ENCODE measurements at places on chromosomes 12 and 14.

GRCh38 chr14:69982220-69982839 is 103.1 kb downstream of the SMOC1 start:
- DNase-seq = no peak

DNA sequence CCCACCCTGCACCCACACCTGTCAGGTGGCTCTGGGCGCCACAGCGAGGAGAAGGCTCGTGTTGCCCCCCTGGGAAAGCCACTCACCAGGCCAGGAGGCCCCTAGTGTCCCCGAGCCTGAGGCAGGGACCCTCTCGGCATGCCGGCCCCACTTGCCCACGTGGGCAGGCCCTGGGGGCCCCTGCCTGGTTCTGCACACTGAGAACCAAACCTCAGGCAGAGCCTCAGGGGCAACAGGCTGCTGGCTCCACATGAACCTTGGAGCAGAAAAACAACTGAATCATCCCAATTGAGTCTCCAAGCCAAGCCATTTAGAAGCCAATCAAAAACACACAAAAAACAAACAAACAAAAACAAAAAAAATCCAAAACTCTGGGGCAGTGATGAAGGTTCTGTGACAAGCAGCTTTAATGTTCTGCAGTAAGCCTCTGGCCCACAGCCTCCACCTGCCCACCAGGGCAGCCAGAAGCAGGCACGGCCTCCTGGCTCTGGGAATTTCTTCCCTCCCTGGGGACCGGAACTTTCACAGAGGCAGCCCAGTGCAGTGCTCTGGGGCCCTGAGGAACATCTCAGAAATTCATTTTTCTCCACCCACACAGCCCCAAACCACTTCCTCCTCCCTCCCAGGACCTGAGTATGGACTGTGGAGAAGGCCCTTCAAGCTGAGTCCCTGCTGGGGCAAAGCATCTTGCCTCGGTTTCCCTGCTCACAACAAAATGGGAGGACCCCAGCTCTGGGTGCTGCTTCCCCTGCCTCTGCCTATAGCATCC is 90.2 kb downstream of the CHGA start:
- peak; percentile 11 for DNase-seq

DNA sequence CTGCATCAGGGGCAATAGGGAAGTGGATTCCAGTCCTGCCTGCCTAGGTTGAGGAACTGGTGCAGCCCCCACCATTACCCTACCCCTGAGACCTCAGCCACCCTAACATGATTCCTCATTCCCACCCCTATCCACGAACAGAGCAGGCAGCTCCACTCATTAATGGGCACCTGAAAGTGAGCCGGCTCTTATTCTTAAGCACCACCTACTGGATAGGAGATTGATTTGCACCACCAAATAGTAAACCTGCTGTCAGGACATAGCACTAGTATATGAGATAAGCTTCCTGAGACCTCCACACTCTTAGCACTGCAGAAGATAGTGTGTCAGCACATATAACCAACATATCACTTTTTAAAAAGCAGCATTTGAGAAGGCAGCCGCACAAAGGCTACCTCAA is 573.2 kb downstream of the SOX5 start:
- no peak for DNase-seq

GRCh38 chr12:50257236-50258166 is 25.8 kb downstream of the LIMA1 start:
- no peak for DNase-seq

- DNase-seq = no peak
Measured at GRCh38 chr14:59197695-59198262, 9.3 kb downstream of the DAAM1 start.

DNA sequence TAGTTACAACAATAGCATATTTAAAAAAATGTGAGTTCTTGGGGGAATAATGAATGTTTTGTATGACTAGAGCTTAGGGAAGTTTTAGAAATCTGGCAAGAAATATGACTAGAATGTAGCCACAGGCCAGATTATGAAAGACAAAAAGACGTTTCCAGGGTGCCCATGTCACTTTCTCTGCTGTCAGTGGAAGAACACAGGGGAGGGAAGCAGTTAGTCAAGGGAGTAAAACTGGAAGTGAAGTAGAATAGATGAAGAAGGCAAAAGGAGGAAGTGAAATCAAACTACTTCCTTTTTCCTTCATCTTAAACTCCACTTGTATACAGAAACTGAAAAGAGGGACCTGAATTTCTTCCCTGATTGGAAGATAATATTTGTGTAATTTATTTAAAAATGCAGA is 81.2 kb upstream of the ATP2B1 start:
- DNase-seq = no peak

DNA sequence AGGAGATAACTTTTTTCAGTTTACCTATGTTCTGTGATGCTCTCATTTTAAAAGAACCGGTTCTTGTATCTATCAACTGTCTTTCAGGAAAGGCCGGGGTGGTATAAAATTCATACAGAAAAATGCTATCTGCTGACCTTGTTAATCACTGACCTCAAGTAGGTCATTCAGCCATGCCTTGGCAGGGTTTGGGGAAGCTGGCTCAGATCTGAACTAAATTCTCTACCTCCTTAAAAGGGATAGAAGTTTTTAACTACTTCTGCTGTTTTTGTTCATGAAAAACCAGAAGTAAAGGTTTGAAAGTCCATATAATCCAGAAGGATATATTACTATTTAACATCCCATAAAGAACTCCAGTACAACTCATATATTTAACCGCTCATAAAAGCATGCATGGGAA is 10.1 kb downstream of the MYRFL start:
- DNase-seq = no peak

DNA sequence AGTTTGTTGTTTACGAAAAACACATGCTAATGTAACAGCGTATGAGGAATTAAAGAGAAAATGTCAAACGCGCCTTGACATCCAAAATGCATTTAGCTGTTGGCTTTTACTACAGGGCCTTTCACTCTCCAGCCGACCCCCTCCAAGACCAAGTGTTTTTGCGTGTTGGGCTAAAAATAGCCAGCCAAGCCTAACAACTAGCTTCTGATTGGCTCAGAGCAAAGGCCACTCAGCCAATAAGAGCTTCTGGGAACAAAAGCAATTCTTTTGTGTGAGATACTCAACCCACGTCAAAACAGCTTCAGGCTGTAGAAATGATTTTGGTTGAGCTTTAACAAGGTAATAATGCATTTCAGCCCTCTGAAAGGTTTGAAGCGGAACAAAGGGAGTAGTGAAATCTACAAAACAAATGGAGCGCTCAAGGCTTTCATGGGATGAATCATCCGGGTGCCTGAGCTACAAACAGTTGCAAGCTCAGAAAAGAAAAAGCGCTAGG is 198.7 kb upstream of the DCN start:
- DNase-seq = no peak

DNA sequence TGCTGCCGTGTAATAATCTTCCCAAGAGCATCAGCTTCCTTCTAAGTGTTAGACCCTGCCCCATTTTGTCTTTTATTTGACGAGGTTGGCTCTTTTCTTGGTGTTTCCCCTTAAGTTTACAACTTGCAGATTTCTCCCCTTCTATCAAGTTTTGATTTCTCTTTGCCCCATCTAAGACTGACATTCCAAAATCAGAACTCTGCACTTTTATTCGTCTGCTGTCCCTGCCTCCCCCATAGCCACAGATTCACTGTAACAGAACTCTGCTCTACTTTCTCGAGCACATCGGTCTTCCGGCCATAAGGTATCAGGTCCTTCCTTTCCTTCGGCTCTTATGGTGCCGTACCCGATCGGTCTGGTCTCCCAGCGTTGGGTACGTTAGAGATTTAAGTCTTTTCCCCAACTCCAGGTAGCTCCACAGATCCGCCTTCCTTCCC is 563 bp downstream of the DCP1B start:
- no peak for DNase-seq

- no peak for DNase-seq
Measured at GRCh38 chr12:39931857-39932256, 174.0 kb downstream of the SLC2A13 start.

DNA sequence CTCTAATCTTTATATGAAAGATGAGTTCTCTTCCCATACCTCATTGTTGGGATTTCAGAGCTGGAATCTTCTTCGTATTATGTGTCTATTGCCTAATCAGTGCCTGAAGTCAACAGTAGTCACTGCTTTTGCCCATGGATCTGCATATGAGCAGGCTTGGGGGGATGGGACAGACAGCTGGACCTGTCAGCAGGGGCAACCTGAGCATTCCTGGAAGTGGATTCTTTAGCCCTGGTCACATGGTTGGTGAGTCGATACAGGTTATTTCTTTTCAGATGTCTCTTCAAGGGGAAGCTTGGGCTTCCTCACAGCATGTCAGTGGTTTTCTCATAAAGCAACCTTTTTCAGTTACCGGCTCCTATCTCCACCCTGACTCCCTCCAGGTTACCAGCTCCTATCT is 97.3 kb upstream of the RBM19 start:
- no peak for DNase-seq

DNA sequence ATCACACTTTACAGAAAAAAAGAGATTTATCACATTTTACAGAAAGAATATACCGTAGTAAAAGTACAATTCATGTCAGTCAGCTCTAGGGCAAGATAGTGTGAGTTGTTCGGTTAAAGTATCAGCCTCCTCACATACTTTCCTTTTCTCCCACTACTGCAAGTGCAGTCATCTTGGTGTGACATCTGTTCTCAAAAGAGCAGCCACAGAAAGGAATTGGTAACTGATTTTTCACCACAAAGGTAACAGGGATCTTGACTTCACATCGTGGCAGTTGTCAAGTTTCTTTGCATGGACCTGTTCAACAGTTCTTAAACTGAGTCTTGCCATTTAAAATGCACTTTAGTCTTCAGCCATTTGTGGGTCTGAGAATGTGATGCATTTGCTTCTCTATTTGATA is 5.0 kb upstream of the E2F7 start:
- no peak for DNase-seq

GRCh38 chr12:68667896-68668295 is 18.9 kb upstream of the NUP107 start:
- no peak for DNase-seq

DNA sequence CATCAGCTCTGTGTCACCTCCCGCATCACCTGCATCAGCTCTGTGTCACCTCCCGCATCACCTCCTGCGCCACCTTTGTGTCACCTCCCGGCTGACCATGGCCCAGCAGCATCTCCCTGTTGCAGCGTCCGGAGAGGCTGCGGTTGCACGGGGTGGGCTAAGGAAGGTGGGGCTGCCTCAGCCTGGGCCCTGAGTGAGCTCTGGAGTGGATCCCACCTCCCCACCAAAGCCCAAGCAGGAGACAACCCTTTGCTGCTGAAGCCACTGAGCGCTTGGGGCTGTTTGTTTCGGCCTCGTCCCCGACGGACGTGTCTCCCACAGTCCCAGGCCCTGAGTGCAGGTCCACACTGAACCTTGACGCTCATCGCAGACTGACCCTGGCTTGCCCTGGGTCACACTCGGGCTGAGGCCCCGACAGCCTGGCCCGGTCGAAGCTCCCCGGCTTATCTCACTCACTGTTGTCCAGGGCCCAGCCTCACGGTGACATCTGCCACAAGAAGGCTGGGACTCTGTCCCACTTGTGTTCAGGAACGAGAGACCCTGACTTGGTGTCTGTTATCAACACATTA is 12.2 kb downstream of the TMEM121 start:
- DNase-seq = no peak

GRCh38 chr12:67427336-67427735 is 158.2 kb downstream of the CAND1 start:
- DNase-seq = no peak

DNA sequence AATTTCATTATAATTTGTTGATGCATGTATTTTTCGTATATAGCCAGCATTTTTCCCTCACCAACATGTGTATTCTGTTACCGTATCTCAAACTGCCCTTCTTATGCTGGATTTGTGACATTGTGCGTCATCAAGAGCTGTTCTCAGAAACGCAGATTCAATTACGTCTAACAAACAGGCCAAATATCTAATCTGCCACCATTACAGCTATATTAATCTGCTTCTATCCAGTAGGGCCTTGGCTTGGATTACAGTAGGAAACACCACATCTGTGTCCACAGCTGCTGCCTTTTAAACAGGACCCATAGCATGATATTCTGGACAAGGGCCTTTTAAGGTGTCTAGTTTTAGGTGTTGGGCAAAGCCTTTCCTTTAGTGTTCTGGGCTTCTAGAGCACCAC is 140.6 kb downstream of the PDE3A start:
- DNase-seq = no peak

DNA sequence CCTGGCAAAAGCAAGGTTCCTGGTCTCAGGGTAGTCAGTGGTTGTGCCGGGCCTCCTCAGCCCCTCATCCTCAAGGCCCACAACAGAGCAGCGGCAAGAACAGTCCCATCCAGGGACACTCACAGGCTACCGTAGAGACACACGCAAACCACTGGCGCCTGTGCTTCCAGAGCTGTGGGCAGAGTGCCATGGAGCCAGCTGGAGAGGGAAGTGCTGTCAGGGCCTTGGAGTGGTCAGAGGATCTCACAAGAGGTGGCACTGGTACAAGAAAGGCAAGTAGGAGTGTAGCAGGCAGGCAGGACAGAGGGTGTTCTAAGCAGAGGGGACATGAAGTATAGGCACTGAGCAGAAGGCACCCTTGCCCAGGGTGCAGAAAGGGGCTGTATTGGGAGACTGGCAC is 34.6 kb downstream of the ANKRD9 start:
- no peak for DNase-seq

DNA sequence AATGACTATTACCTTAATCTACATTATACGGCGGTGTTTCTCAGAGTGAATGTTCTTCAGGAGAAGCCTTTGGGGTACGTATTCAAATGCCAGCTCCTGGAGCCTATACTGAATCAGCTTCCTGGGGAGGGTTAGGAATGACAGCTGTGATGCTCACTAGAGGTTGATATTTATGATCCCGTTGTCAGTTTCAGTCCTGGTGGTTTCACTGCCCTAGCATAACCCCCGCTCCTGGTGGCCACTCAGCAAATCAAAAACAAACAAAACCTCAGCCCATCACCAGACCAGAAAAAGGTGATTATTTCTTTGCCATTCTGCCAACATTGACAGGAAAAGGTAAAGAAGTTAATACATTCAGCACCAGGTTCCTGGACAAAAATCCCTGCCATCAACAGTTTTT is 136.5 kb upstream of the CRY1 start:
- no peak for DNase-seq

DNA sequence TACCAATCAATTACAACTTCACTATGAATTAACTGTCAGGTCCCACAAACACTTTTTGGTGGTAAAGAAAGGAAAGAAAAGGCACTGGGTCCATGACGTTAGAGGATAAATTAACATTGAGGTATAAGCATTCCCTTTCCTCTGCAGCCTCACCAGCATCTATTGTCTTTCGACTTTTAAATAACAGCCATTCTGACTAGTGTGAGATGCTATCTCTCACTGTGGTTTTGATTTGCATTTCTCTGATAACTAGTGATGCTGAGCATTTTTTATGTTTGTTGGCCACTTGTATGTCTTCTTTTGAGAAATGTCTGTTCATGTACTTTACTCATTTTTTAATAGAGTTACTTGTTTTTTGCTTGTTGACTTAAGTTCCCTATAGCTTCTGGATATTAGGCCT is 9.4 kb downstream of the ANKS1B start:
- no peak for DNase-seq

DNA sequence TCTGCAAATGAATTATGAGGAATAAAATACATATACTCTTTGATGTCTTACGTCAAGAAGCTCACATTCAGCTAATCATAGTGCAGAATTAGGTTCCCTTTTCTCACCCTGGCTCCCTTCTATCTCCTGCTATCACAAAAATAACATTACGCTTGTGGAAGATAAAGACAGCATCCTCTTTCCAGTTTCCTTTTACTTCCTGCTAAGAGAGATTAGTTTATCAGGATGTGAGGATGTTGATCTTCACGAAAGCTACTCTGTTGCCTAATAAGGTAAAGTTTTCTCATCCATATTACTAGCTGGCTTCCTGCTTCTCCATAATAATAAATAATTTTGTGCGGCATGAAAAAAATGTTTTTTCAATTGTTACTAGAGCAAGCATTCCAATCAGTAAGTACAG is 217.7 kb upstream of the DCN start:
- no peak for DNase-seq

- DNase-seq = no peak
Measured at GRCh38 chr12:119877639-119877948, 474 bp upstream of the CIT start.

Data from stimulated activated CD4-positive, alpha-beta T cell treated with anti-CD3 and anti-CD28 coated beads, Interleukin-2, amount 100 ng/mL, for 24 hours (primary cell).